ENCODE measurements at places on chromosomes 6 and 20.

- DNase-seq = no peak
Observed at GRCh38 chr6:166611631-166612030, 15.4 kb downstream of the RPS6KA2 start.

DNA sequence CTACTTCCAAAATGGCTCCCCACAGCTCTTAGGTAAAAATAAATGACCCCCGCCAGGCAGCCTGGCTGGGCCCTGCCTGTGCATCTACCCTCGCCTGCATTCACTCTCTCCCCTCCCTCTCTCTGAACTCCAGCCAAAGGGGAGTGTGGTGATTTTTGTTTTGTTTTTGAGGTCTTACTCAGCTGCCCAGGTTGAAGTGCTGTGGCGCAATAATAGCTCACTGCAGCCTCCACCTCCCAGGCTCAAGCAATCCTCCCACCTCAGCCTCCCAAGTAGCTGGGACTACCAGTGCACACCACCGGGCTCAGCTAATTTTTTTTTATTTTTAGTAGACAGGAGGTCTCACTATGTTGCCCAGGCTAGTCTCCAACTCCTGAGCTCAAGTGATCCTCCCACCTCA is 15.8 kb downstream of the NFATC2 start:
- no peak for DNase-seq

GRCh38 chr6:107691062-107691751 is 132.9 kb downstream of the SCML4 start:
- DNase-seq = no peak

- DNase-seq = no peak
Observed at GRCh38 chr20:61923371-61924166, 142.1 kb downstream of the TAF4 start.

DNA sequence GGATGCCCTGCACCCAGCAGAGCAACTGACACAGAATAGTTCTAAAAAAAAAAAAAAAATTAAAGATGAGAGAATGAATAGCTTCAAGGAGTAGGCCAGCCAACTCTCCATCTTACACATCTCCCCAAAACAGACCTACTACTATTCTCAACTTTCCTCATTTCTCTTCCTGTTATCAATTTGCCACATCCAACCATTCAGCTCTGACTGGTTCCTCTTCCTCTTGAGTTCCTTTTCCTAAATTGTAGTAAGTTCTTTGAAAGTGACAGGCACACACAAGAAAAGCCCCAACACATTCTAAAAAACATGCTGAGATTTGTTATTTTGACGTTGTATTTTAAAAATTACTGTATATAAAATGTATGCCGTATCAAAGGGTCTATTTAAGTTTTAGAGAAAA is 117.2 kb downstream of the PDSS2 start:
- no peak for DNase-seq

GRCh38 chr6:4961322-4962168 is 42.3 kb downstream of the RPP40 start:
- no peak for DNase-seq

DNA sequence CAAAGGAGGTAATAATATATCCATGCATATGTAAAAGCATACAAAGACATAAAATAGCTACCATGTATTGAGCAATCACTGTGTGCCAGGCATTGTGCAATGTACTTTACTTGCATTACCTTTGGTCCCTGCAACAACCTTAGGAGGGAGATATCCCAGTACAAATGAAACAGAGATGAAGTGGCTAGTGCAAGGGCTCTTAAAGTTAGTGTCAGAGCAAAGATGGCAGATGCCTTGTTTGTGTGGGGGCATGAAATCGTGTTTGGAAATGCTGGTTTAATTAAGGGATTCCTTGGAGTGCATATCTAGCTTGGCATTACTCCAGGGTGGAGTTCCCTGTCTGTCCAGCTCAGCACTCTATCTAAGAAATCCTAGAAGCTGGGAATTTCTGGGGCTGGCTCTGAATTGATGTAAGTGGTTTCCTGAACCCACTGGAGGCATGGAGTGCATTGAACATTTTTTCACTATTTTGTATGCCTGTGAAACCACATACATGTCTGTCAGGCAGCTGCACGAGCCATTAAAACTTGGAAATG is 9.8 kb downstream of the PAQR8 start:
- no peak for DNase-seq

- DNase-seq = no peak
Observed at GRCh38 chr20:23059001-23059400, 9.5 kb upstream of the THBD start.

DNA sequence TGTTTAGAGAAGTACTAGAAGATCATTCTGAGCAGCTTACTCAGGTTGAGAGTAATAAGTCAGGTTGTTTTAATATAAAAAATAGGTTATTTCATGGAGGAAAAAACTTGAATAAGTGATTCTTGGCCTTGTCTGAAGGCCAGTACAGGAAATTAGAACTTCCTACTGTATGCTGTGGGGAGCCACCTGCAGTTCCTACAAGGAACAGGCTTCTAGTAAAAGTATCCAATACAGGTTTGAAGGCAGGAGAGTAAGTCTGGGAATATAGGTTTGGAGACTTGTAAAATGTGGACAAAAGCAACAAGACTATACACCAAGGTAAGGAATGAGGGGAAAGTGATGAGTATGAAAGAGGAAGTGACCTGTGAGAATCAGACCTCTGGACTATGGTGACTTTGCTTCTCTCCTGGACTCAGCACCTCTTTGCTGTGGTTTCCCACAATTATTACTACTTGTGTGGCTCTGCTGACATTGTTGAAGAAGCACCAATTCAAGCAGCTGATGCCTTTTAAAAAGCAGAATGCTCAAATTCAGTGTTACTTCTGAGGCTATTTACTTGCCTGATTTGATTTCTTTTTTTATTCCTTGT is 278.6 kb downstream of the TBC1D7 start:
- no peak for DNase-seq

GRCh38 chr6:143731789-143732188 is 54.0 kb downstream of the PHACTR2 start:
- DNase-seq = no peak

DNA sequence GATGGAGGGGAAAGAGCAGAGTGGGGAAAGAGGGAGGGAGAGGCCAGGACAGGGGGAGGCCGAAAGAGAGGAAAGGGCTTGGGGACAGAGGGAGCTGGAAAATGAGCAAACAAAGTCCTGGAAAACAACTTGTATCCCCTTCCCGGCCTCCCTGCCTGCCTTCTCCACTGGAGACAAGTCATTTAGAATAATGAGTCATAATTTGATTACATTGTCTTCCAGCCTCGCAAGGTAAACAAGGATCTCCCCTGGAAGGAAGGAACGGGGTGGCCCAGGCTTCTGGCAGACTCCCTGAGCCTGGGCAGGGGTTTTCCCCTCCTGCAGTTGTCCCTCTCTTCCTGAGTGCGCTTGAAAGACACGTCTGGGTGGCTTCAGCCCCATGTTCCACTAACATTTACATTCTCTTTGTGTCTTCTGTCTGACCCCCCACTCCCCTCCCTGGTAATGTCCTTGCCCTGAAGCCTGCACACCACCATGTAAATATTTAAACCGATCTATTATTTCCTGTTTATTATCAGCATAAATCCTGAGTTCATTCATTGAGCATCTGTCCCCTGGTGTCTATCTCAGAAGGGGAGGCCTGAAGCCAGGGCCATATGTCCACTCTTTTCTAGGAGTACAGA is 12.1 kb upstream of the MRPS18A start:
- no peak for DNase-seq

DNA sequence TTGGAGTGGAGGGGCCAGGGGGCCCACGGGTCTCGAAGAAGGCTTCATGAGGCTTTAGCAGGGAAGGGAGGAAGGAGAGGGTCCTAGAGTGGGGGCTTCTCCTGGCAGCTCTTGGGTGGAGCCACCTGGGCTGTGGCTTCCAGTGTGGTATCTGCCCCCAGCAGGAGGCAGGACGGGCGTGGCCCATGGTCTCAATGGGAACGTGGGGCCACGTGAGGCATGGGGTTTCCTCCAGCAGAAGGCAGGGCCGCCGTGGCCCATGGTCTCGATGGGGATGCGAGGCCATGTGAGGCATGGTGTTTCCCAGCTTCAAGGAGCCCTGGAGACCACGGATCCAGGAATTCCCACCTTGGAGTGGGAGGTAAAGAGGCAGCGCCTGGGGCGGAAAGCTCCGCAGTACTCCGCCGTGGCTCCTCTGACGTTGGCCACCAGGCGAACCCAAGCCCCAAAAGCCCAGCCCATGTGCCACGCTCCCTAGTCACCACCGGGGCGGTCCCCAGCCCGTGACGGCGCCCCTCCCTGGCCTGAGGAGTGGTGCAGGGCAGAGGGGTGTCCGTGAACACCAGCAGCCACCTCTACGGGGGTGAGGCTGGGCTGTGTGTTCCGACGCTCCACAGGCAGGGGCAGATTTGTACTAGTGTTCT is 62.0 kb upstream of the GATA5 start:
- no peak for DNase-seq

DNA sequence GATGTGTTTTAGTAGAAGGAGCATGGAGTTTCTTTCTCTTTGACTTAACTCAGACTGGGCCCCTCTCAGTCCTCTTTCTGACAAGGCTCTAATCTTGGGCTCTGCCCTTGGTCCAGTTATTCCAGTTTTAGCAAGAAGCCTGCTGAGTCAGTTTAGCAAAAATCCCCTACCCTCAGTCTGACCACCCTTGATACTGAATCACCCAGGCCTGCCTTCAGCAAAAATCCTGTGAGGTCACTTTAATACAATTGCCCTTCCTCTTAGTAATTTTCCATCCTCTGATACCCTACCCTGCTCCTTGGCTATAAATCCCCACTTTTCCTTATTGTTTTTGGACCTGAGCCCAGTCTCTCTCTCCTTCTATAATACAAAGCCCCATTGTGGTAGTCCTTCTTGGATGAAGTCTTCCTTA is 326.7 kb upstream of the NOX3 start:
- no peak for DNase-seq

DNA sequence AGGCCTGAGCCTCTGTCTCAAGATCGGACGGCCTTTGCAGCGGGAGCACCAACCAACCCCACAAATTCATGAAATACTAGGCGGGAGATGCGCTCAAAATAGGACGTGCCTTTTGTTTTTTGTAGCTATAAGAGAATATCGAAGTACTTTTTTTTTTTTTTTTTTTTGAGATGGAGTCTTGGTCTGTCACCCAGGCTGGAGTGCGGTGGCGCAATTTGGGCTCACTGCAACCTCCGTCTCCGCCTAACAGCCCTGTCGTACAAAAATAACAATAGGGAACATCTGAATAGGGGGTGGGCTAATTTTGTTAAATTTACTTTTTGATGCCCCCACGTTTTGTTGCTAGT is 5.9 kb upstream of the TUBB2A start:
- no peak for DNase-seq

- no peak for DNase-seq
Observed at GRCh38 chr20:41406353-41406752, 39.7 kb upstream of the EMILIN3 start.

DNA sequence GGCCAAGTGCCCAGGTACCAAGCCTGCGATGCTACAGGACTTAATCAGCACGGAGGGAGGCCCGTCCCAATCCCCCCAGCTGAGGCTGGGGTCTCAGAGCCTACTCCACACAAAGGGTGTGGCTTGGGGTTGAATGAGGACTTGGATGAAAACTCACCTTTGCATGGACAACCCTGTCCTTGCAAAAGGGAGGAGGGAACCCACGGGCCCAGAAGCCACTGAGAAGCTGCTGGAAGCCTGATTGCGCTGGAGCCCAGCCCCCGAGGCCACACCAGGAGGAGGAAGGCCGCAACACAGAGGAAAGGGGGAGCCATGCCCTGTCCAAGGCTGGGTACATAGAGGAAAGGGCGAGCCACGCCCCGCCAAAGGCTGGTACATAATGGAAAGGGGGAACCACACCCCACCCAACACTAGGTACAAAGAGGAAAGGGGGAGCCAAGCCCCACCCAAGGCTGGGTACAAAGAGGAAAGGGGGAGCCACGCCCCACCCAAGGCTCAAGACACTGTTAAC is 158.8 kb downstream of the DLL1 start:
- no peak for DNase-seq

DNA sequence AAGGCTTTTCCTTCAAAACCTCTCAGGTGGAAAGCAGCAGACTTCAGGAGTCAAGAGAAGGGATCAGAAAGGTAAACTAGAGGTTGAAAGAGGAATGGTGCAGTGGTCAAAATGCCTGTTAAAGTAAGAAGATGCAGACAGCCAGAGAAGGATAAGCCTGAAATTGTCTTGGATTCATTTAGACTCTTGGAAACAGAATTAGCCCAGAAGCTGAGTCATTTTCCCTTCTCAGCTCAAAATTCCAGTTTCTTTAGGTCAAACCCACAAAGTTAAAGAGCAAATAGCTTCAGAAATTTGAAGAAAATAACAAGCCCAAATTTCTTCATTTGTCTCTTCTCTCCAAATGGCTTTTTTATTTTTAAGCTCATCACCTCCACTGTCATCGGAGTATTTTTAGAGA is 73.9 kb downstream of the DHX35 start:
- DNase-seq = no peak

DNA sequence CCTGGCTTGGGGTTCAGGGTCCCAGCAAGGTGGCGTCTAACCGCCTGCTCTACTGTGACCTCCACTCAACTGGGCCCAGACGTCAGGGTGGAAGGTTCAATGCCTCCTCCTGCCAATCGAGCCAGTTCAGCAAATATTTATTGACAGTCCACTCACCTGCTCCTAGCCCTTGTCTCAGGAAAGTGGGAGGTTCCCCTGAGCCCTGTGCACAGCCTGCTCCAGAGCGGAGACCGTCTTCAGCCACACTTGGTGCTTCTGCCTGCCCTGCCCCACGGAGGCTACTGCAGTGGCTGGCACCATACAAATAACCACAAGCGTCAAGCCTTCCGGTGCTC is 6.1 kb downstream of the CCDC167 start:
- no peak for DNase-seq

DNA sequence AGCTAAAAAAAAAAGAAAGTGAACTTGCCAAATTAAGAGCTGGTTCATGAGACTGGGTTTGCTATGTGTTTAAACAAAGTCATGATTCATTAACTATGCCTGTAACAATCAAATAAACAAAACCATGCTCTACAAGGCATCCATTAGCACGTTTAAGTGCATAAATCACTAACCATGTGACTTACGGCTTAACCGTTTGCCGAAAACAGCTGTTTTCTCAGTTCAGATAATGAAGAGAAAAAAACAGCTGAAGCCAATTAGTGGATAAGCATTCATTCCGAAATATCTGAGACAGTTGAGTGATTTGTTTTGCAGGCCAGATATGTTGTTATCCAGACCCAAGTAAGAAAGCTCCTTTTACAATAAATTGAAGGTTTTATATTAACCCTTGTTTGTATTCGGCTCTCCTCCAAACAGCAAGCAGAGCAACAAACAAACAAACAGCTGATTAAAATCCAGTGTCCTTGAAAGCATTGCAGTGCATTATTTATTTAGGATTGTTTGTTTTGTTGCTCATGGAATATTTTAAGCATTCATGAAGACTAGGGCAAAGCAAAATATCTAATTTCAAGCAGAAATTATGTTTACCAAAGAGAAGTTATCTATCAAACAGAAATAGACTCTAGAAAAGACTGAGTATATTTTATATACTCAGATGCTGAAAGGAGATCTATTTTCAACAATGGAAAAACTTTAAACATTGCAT is 343.5 kb downstream of the RFPL4B start:
- DNase-seq = no peak

Measured in stimulated activated CD8-positive, alpha-beta memory T cell treated with anti-CD3 and anti-CD28 coated beads, Interleukin-7, amount 100 ng/mL, for 48 hours (primary cell).